ENCODE measurements at places on chromosomes 2 and 18.

GRCh38 chr2:69612200-69612599, 31.3 kb downstream of the AAK1 start:
- DNase-seq: no peak

DNA sequence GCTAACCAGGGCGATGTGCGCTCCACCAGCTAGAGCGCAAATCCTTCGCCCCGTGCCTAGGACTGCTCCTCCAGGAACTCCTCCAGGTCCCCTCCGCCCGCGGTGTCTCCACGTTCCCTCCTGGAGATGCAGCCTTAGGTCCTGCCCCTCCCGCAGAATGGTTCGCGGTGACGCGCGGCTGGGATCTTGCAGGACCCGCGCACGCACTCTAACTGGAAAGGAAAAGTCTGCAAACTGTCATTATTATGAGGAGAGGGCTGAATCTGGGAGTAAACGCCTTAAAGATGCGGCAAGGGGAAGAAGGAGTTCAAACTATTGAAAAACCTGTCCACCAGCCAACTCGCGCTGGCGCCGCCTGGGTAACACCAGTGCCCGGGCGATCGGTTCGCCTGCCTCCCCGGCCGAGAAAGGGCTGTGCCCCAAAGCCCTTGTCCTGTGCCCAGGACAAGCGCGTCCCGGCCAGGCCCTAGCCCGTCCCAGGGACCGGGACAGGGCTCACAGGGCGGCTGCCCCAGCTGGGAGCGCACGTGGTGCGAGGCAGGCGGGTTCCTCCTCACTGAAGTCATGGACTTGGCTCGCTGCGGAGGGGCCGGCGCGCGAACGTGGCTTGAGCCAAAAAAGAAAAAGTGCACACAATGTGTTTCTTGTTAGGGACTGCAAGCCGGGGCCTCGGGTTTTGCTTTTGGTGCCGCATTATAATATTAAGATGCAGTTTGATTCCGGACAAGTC, 5.5 kb upstream of the ID2 start:
- peak; percentile 85 for DNase-seq

GRCh38 chr18:11269257-11269656, 119.9 kb upstream of the PIEZO2 start:
- no peak for DNase-seq

GRCh38 chr2:229486673-229487072, 215.6 kb upstream of the PID1 start:
- peak; percentile 23 for DNase-seq

DNA sequence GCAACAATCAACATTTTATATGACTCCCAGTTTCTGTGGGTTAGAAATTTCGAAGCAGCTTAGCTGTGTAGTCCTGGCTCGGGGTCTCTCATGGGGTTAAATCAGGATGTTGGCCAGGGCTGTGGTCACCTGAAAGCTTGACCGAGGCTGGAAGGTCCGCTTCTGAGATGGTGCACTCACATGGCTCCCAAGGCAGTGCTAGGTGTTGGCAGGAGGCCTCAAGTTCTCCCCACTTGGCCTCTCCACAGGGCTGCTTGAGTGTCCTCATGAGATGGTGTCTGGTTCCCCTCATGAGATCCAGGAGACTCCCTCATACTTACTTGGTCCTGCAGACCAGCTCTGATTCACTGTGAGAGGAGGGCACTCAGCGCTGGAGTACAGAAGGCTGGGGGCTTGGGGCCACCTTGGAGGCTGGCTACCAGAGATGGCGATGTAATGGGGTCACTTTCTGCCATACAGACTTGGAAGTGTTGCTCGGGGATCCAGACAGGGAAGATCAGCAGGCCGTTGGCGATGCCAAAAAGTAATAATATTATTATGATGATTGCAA, 98.8 kb downstream of the INHBB start:
- DNase-seq: no peak

DNA sequence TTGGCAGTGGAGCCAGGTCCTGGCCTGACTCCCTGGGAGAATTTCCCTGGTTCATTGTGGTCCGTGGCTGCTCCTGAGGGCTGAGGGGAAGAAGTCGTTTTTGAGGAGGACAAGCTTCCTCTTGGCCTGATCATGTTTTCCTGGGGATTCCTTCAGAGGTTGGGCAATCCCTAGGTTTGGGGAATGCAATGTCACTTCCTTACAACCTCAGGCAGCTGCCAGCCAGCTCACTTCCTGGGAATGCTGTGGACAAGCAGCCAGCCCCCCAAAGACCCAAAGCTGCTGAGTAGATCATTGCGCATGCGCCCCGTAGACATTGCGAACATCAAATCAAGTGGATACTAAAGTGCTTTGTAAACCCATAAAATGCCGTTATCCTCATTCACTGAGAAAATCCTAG, 7.7 kb upstream of the DNMT3A start:
- DNase-seq: peak; percentile 62

GRCh38 chr18:12946549-12947284, 1.1 kb upstream of the SEH1L start:
- DNase-seq: peak; percentile 87

DNA sequence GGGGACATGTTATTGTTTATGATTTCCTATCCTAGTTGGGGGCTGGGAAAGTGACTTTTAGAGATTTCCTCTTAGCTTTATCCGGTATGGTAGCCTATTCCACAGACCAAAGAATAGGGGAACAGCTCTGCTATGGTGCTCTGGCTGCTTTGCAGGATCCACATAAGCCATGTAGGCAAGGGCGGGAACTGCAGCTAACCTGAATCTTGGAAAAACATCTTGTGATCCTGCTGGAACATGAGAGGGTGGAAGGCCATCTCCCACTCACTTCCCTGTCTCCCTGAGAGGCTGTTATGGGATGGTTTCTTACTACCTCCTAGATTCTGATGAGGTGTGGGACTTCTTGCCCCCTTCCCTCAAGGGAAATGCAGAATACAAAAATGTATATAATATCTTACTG, 2.0 kb upstream of the DARS1 start:
- DNase-seq: no peak

GRCh38 chr2:183522489-183523266, 398.4 kb downstream of the NUP35 start:
- no peak for DNase-seq

DNA sequence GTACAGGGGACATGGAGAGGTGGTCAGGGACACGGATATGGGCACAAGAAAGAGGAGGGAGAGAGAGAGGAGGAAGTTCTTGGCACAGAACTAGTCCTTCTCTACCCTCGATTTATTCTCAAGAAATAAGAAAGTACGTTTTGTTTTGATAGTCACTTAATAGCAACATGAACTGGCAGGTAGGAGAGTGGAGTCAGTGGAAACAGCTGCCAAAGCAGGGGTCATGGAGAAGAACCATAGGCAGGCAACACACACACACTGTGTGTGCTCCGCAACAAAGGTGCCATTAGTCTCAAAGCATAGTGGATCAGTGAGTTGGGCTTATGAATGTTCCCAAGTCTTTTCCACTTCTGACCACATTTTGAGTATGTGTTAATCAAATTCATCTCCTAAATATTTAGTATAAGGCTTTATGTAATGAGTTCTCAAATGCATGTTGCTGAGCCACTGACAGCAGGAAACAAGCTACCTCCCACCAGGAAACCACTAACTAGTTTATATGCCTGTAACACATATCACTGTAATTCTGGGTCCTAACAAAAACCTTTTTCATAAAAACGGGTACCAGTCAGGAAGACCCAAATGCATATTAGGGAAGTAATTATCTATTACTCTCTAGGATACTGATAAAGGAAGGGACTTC, 41.1 kb downstream of the IWS1 start:
- no peak for DNase-seq

GRCh38 chr2:102057502-102058292, 65.9 kb downstream of the IL1R2 start:
- DNase-seq: no peak

GRCh38 chr2:146659976-146660375, 1184.9 kb upstream of the ACVR2A start:
- DNase-seq: no peak

DNA sequence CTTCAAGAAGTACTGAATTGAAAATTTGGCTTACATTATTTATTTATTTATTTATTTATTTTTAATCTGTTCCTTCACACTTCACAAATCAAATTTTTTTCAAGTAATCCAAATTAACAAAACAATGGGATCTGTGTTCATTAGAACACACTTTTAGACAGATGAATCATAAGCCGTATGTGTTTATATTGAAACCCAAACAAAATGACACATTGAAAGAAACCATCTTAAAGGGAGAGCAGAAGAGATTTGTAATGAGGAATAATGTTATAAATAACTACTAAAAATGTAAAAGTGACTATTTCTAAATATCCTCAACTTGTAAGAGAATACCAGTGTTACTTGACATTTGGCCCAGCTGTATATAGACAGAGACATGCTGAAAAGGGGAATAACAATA, 991.0 kb upstream of the CHAC2 start:
- DNase-seq: no peak

DNA sequence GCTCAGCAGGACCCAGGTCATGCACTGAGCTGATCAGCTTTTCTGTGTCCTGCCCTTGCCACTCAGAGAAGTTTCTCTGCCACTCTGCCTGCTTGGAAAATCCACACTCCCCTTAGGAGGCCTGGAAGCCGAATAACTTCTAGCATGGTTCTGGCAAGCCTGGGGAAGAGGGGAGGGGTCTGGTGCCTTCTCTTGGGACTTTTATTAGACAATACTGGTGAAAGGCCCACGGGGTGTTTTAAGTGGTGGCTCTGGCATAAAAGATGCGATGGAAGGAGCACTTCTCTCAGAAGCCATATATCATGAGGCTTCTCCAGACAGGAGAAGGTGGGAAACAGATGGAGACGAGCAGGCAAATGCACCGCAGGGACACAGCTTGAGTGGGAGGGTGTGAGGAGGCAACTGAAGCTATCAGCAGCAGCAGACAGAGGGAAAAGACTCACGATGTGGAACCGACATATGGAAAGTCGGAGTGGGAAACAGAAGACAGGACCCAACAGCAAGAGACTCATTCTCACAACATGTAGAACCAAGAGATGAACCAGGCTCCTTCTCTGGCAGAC, 141.8 kb upstream of the CTNNA2 start:
- DNase-seq: peak; percentile 34

GRCh38 chr2:218806346-218806978, 24.5 kb downstream of the CYP27A1 start:
- DNase-seq: peak; percentile 25

GRCh38 chr2:66478299-66478698, 43.4 kb downstream of the MEIS1 start:
- DNase-seq: no peak

- no peak for DNase-seq
Observed at GRCh38 chr18:48418539-48419276, 9.5 kb upstream of the ZBTB7C start.

- no peak for DNase-seq
Observed at GRCh38 chr2:73227086-73227485, 6.0 kb downstream of the PRADC1 start.

DNA sequence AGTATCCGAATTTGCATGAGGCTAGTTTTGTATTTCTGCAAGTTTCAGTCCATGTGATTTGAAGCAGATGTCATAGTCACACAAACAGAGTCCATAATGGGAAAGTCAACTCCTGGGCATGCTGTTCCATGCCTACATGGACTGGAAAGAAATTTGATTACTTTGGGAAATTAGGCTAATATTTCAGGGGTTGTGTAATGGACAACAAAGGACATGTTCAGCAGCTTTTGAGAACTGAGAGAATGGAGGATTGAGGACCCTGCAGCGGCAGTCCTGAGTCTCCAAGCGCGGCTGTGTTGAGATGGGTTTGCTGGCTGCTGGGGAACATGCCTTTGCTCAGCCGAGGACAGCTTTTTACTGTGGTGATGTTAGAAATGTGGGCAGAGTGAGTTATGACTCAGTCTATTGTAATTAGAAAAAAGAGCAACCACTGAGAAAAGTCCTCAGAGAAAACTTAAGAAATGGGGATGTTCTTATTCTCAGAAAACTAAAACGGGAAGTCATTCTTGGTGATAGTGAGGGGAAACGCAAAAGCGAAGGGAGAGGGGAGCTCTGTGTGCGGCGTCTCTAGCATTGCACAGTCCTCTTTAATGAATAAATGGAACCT, 149.2 kb downstream of the FAM210A start:
- no peak for DNase-seq

GRCh38 chr2:16666449-16666801, 791 bp upstream of the CYRIA start:
- peak; percentile 43 for DNase-seq

- no peak for DNase-seq
Observed at GRCh38 chr18:47410139-47410538, 158.7 kb upstream of the SKOR2 start.

DNA sequence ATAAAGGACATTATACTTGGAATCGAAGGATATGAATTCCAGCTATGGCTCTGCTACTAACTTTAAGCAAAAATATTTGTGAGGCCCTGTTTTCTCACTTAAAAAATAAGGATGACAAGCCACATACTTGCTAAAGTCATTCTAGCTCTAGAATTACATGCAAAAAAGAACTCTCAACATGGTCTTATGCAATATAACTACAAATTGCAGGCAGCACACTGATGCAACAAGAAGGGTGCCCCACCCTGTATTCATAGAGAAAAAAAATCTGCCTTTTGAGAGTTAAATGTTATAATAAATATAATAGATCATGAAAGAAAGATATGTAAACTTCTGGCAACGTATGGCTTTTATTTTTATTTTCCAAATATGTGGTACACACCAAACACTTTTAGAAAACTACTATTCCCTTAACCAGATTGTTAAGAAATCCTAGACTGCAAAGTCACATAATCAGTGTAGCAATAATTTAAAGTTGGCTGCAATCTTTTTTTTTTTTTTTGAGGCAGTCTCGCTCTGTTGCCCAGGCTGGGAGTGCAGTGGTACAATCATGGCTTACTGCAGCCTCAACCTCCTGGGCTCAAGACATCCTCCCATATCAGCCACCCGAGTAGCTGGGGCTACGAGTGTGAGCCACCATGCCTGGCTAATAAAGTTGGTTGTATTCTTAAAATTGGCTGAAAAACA, 40.2 kb upstream of the WDSUB1 start:
- no peak for DNase-seq

- no peak for DNase-seq
Observed at GRCh38 chr18:35969676-35970075, 2.8 kb upstream of the RMP24 start.

- no peak for DNase-seq
Observed at GRCh38 chr2:5521461-5521860, 170.7 kb upstream of the SOX11 start.

- DNase-seq: no peak
Observed at GRCh38 chr2:40169430-40169829, 282.5 kb downstream of the SLC8A1 start.

DNA sequence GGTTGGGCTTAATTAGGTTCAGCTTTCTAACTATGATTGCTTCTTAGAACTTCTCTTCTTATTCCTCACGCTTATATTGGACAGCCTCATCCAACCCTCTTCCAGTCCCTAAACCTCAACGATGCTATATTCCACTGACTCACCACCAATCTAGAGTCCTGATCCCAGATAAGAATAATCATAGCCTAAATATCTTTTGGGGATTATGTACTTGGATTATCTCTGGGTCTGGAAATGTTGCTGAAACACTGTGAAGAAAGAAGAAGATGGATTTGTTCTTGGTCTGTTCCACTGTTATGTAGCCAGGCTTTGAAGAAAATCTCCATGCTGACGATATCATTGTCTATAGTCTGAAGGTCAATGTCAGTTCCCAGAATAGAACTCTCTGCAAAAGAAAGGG, 26.9 kb downstream of the DOK1 start:
- DNase-seq: no peak
